ENCODE measurements at places on chromosomes 2 and 18.

GRCh38 chr2:157911246-157911645 is 35.1 kb upstream of the ACVR1 start:
- no peak for DNase-seq

DNA sequence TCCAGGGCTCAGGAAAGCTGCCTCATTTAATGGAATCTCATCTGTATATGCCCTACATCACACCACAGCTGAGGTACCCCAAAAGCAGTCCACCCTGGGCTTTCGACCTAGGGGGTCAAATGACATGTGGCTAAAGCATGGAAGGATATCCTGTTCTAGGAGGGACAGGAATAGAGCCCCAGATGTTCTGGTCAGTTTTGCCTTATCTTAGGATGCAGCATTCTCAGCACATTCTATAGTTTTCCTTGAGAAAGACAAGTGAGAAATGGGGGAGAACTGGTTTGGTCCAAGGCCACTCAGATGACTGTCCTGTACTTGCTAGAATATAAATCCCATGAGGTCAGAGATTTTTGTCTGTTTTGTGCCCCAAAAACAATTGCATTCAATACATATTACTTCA is 688.0 kb upstream of the ZEB2 start:
- DNase-seq: no peak

DNA sequence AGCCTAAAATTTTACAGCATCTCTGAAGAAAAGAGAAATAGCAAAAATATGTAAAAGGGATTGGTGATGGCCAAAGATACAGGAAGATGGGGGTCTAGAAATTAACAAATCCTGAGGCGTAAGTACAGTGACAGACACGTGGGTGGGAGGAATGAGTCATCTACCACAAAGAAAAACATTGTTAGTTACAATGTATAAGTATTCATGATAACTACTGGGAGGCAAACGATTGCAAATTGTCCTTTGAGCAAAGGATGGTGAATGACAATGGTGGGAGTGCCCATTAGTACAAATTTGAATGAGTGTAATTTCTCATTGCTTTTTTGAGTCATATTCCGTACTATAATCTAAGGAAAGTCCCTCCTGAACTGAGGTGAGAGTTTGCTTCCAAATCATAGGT is 809.0 kb upstream of the FAM98A start:
- no peak for DNase-seq

DNA sequence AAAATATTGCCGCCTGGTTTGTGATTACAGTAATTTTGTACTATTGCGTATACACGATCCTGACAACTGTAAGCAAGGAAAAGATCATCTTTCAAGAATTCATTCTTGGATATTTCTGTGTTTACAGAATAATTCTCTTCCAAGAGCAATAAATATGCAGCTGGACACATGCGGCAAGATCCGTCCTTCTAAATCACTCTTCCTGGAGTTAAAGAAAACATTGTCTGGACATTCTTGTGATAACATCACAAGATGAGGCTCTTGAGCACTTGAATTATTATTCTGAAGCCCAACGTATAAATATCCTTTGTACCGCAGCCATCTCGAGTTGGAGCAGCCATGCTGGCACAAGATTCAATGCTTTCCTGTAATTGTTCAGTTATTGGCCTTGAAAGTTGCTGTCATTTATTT is 9.9 kb downstream of the FHL2 start:
- DNase-seq: no peak

GRCh38 chr2:134307334-134307733 is 53.5 kb downstream of the MGAT5 start:
- no peak for DNase-seq

GRCh38 chr2:235098736-235099494 is 147.1 kb downstream of the SH3BP4 start:
- DNase-seq: no peak

DNA sequence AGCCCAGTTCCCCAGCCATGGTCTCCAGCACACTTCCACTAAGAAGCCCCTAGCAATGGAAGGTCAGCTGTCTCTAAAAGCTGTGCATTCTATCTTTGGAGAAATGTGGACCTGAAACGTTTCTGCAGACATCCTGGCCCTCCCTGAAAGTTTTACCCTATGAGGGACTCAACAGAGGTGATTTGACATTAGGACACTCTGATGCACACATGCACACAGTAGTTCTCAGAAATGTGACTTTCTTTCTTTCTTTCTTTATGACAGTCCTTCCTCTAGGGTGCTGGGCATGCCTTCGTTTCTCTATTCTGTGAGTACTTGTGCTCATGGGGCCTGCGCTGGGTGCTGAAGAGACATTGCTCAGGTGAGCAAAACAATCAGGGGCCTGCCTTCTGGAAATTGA is 857.3 kb downstream of the RNF144A start:
- DNase-seq: no peak

DNA sequence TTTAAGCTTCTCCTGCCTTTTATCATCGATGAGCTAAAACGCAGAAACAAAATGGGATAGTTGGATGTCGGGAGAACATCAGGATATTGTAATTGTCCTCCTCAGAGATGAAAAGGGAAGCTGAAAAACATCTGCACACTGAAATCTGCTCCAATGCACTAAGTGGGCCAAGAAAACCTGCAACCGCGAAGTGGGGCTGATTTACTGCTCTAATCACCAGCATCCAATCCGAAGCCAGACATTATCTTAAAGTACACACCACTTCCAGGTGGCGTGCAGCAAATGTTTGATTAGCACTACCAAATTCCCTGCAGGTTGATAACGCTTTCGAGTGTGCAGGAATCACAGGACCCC is 230.3 kb upstream of the SLC14A2 start:
- DNase-seq: no peak

DNA sequence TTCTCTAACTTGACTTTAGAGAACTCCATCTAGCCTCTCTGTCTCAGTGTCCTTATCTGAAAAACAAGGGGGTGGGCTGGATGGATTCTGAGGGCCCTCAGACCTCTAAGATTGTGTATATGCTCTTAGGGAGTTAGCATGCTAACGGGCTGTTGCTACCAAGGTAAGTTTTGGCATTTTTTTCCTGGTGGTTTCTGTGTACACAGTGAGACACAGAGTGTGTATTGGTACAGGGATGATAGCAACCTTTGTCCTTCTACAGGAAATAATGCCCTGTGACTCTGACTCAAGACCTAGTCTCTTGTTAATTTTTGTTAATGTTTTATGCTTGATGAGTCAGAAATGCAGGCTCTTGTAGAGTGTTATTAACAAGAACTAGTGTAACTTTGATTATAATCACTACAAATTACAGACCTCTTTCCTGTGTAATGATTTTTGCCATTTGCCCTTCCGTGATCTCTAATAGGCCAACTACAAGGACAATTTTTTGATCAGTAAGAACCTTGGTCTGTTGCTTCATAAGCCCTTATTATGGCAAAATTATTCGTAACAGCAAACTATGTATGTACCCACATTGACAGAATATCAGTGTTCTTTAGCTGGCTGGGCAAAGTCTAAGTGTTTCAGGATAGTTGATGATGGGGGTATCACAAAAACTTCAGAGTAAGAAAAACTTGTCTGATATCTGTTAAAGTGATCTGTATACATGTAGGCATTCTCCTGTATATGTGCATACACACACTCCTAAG is 89.7 kb downstream of the SPTBN1 start:
- DNase-seq: no peak

- no peak for DNase-seq
These were observed 294.9 kb downstream of the SOX11 start for GRCh38 chr2:5986801-5987787.

GRCh38 chr2:235390108-235390815 is 103.6 kb upstream of the AGAP1 start:
- peak; percentile 42 for DNase-seq

DNA sequence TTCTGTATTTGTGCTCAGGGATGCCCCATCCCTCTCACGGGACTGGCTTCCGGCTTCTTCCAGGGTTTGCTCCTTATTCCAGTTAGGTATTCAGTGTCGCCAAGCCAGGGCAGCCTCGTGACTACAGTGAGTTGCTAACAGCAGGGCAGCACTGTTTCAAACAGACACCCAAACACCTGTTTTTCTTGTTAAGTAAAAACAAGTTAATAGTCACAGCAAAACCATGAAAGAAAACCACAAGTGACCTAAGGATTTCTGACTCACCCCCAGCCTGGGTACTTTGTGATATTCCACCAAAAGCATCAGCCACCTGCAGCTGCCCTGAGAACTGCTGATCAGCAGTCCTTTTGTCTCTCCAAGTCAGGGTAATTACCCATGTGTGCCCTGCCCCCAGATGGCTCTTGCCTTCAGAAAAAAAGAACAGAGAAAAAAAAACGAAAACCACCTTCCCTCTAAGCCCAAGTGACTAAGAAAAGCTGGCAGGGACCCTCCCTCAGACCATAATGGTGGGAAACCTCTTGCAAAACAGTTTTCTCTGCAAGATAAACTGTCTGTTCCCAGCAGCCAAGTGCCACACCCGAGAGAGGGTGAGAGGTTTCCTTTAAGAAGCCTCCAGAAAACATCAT is 178.2 kb downstream of the ANAPC1 start:
- no peak for DNase-seq

- no peak for DNase-seq
These were observed 18.2 kb downstream of the LMAN1 start for GRCh38 chr18:59340817-59341216.

GRCh38 chr2:72147303-72147971 is at the start of gene CYP26B1:
Gene CYP26B1 (minus strand): TSS chr2:72147862. CDS start chr2:72147834, 28 bp downstream.
- DNase-seq: peak; percentile 8

GRCh38 chr2:231189171-231189530 is 9.3 kb upstream of the ARMC9 start:
- DNase-seq: no peak

DNA sequence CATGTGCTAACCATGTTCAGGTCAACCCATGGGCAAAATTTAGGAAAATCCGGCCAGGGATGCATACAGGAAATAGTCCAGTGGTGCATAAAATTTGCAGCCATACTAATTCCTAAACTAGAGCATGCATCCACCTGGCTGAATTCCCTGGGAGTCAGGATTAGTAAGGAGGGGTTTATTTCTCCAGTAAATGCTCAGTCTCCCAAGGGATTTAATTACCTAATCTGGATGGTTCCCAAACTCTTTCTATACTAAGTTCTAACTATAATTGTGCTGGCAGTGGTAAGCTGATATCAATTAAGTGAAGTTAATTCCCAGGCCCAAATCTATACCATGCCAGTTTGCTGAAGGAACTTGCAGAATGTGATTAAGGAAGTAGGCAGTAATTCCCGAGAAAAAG is 26.2 kb upstream of the EVA1A start:
- DNase-seq: no peak

DNA sequence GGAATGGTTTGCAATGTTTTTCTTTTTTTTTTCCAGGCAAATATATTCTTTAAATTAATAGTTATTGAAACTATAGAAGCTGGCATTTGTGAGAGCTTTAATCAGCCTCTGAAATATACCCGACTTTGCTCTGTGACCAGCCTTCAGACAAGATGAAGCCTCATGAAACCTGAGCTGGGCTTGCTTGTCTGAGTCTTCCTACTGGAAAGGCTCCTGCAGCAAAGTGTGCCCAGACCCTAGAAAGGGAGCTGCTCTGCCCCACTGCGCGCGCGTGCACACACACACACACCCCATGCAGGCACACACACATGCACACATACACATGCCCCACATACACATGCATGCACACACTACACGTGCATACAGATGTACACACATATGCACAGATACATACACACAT is 203.3 kb upstream of the NT5C1B start:
- no peak for DNase-seq

- no peak for DNase-seq
These were observed 64.4 kb upstream of the CXCR4 start for GRCh38 chr2:136182315-136182714.

- no peak for DNase-seq
These were observed 54.4 kb downstream of the SMAD7 start for GRCh38 chr18:48896326-48896874.

- peak; percentile 24 for DNase-seq
These were observed 797 bp upstream of the GRHL1 start for GRCh38 chr2:9950521-9951271.

- no peak for DNase-seq
These were observed 30.0 kb upstream of the KLHL14 start for GRCh38 chr18:32802591-32803451.

DNA sequence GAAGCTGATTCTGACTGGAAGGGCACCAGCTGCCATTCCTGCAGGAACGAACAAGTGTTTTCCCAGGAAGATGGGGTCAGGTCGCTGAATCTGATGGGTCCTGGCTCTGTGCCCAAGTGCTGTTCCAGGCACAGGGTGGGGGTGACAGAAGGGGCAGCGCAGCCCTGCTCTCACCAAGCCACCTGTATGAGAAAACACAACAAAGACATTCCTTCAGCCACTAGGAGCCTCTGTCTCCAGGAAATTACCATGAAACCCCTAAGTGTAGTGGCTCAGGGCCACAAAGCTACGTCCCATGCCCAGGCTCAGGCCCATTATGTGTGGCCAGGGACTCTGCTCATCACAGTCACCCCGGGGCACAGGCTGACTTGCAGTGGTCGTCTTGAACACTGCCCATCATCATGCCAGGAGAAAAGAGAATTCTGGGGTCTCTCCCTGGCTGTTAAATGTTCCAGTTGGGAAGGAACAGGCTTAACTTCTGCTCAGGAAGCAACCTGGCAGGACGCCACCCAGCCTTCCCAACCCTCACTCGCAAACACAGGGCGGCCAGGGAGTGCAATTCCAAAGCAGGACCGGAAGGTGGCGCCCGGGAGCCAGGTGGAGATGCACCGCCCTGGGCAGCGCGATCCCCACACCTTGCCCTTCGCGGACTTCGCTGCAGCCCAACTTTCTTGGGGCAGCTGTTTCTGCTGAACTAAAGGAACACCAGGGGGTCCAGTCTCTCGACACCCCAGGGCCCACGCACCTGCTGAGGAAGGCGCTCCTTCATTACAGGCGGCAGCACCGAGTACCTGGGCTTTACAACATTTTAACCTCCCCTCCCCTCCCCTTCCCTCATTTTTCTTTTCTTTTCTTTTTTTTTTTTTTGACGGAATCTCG is 11.0 kb upstream of the SFTPB start:
- peak; percentile 79 for DNase-seq

GRCh38 chr2:230700447-230700846 is 12.2 kb upstream of the CAB39 start:
- no peak for DNase-seq

DNA sequence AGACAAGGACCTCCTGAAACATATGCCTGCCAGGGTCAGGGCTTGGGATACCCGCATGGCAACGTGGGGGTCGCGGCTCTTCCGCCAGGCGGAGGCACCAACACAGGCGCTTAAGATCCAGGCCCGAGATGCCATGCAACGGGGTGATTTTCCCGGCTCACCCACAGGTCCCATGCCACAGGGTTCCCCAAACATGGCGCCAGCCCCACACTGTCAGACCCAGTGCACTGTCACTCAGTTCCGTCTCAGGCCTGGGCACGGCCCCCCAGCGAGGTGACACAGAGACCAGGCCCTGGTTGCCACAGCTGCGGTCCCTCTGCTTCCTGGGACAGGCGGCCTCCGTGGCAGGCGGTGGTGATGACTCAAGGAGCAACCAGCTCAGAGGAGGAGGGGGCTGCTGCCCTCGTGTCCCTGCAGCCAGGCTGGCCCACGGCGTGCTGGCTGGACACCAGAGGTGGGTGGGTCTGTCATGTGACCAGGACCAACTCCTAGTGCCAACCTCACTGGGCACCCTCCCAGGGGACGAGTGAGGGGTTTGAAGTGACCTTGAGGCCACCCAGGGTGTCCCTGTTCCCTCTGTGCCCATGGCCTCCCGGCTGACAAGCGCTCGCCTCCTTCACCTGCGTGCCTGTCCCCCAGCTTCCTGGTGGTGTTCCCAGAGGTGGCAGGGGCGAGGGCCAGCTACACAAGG is 4.9 kb downstream of the PDCD1 start:
- DNase-seq: no peak
